ENCODE measurements at places on chromosomes 6 and 20.
A peak's percentile ranks its signal among the peaks of the same experiment; 100 is the strongest.

- no peak for DNase-seq
These were observed 713.7 kb upstream of the EPHA7 start for GRCh38 chr6:94133106-94133505.

- DNase-seq: peak; percentile 76
These were observed 12.8 kb upstream of the MANBAL start for GRCh38 chr20:37276494-37277252.

DNA sequence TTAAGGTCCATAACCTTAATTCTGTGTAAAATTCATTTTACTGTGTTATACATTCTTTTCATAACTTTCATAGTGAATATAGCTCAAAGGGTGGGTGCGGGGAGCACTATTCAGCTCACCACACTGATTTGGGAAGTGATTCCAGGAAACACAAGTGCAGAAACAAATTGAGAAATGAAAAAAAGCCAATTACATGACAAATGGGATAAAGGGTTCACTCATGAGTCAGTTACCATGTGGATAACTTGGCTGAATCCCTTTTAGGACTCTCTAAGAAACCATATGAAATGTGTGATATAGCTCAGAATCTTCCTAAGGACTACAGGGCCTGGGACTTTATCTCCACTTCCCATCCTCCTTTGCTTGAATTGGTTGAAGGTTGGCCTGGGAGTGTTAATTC lies 3.1 kb upstream of the BTN2A1 start:
- no peak for DNase-seq

GRCh38 chr20:62908971-62909791 lies 17.1 kb downstream of the DIDO1 start:
- no peak for DNase-seq

GRCh38 chr20:48294942-48295341 lies 509.7 kb upstream of the SULF2 start:
- DNase-seq: no peak

GRCh38 chr6:34389034-34389433 lies 3.4 kb downstream of the NUDT3 start:
- DNase-seq: no peak

GRCh38 chr6:85362652-85363310 lies 87.1 kb upstream of the NT5E start:
- DNase-seq: no peak

DNA sequence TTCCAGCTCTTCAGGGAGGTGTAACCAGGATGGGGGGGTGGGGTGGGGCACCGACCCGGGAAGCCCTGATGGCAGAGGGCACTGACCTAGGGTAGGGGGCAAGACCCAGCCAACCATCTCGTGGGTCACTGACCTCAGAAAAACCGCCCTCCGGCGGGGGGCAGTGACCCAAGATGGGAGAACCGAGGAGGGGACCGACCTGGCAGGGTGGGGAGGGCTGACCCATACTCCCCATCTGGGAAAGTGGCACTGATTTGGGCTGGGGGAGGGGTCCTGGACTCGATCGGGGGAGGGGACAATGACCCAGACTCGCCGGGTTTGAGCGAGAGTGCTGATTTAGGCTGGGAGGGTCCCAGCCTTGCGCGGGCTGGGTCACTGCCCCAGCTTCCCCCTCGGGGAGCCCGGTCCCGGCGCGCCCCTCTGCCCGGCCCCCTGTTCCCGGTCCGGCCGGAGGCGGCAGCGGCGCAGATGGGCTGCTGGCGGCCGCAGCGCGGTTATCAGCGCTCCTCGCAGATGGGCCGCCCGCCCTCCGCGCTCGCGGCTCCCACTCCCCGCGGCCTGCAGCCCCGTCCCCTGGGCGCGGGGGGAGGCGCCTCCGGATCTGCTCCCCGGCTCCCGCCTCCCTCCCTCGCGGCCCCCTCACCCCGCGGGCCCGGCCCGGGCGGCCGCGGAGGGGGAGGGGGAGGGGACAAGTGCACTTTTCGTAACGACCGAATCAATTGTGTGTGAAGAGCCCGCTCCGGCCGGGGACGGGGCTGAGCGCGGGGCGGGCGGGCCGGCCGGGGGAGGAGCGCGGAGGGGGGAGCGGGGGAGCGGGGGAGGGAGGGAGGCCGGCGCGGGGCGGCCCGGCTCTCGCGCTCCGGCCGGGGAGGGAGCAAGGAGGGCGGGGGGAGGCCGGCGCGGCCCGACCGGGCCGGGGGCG lies 2.2 kb downstream of the NOL4L start:
- peak; percentile 58 for DNase-seq

GRCh38 chr6:121590438-121590837 lies 155.0 kb downstream of the GJA1 start:
- no peak for DNase-seq

DNA sequence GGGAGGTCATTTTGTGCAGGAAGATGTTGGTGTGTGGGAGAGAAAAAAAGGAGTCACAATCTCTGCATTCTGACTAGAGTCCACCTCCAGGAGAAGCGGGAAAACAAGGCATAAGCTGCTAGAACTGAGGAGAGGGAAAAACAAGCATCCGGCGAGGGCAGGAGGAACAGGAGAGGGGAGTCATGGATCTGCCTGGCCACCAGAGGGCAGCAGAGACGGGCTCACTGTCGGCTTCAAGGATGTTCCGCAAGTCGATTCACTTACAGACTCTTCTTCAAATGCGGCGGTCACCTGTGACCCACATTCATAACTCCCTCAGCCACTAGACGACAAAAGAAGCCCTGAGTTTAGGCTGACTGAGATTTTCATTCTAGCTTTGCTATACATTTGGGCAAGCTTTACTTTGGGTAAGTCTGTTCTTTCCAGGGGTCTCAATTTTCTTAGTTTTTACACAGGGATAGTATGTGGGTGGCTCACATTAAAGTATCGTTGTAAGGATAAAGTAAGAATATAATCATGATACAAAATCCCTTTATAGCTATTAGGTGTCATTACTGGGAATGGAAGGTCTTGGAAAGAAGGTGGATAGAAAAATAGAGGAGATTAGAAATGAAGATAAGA lies 6.6 kb upstream of the BTNL2 start:
- DNase-seq: peak; percentile 70

- no peak for DNase-seq
These were observed 79.1 kb upstream of the SLC22A23 start for GRCh38 chr6:3535776-3536435.

GRCh38 chr6:34723203-34723602 lies 26.6 kb upstream of the ILRUN start:
- DNase-seq: no peak

DNA sequence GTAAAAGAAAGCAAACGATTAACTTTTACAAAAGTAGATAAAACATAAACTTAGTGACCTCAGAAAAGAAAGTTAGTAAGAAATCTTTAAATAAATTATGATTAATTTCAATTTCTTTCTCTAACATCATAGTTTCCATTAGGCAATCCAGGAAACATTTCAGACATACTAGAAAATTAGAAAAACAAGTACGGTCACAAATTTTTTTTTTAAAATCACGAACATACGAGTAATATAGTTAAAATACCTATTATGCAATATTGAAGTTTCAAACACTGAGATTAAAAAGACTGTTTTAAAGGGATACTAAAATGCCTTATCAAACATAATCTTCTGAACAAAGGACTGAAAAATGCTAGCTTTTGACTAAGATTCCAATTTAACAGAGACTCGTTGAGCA lies 26.2 kb downstream of the NOL7 start:
- DNase-seq: no peak

DNA sequence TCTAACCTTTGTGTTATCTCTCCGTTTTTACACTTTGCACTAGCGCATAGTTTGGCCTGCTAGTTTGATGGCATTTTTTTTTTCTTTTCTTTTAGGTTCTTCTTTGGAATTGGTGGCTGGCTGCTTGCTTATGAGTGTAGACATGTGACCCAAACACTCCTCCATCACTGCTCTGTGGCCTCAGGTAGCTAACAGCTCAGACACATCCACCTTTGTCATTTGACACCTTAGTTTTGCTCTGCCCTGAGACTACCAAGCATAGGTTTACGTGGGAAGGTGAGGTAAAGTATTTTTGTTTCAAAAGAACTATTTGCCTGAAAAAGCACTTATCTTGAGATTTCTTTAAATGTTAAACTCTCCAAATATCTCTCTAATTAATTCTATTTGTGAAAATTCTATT lies 368.4 kb upstream of the MAP3K7 start:
- no peak for DNase-seq

DNA sequence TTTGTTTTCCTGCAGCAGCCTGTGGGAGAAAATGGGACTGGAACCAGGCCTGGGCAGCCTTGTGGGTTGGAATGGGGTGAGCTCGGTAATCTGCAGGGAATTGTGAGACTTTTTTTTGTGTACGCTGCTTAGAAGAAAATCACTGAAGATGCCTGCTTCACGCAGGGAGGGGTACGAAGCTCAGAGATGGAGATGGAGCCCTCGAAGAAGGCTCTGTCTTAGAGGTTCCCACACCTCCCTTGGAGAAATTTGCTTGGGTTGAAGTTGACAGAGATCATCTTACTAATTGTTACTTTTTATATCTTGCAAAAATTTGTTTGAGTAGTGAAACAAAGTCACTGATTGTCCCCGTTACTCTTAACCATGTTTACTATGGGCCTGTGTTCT lies 894 bp downstream of the PYGB start:
- no peak for DNase-seq

DNA sequence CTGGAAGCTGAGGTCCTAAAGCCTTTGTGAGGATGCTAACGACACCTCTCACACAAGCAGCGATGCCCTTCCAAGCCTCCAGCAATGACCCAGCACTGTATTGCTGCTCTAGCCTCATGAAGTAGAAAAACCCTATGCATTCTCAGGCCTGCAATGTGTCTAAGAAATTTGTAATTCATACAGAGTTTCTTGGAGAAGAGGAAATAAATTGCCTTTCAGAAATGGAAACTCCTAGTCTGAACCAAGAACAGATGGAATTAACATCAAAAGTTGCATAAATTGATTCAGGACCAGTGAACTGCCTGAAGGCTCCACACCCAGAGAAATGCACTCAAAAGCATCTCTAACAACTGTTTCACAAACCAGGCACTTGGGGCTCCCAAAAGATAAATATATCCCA lies 353.6 kb downstream of the ADGRB3 start:
- DNase-seq: no peak

- no peak for DNase-seq
These were observed 86.3 kb downstream of the SNX5 start for GRCh38 chr20:17882065-17882833.

- no peak for DNase-seq
These were observed 206.7 kb upstream of the SULF2 start for GRCh38 chr20:47991875-47992488.

- DNase-seq: no peak
These were observed 11.7 kb downstream of the UST start for GRCh38 chr6:148758492-148758891.

GRCh38 chr6:20584100-20584731 lies 50.0 kb downstream of the CDKAL1 start:
- DNase-seq: no peak

- DNase-seq: no peak
These were observed 104.0 kb upstream of the PRSS16 start for GRCh38 chr6:27143474-27144026.

GRCh38 chr6:157953580-157954091 lies 28.0 kb upstream of the SYNJ2 start:
- no peak for DNase-seq
